ENCODE measurements at places on chromosomes 6 and 20.

DNA sequence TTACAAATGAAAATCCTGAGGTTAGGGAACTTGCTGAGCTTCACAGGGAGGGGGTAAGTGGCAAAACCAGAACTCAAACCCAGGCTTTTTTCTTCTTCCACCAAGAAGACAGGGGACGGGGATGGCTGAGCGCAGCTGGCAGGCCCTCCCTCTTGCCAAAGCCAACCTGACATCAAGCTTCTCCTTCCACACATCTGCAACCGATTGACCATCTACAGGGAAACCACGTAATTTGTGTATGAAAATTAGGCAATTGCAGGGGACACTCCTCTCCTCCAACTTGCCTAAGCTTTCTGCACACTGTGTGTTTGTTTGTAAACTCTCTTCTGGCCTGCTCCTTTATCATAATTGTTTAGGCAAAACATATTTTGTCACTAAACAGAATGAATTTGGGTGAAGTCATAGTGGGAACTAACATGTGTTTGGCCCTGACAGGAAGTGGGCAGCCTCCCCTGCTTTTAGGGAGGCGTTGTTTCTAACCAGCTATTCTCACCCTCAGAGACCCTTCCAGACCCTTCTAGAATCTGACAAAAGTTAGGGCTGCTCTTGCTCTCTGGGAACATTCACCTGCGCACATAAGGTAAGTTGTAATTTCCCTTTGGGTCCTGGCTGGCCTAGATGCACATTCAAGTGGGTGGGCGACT lies 18.9 kb downstream of the ZNF831 start:
- DNase-seq: no peak

- DNase-seq: no peak
These were observed 3.5 kb upstream of the HIVEP1 start for GRCh38 chr6:12008366-12009179.

- no peak for DNase-seq
These were observed 18.4 kb upstream of the PRND start for GRCh38 chr20:4703281-4703676.

GRCh38 chr6:72080260-72080941 lies 194.1 kb downstream of the RIMS1 start:
- DNase-seq: no peak

DNA sequence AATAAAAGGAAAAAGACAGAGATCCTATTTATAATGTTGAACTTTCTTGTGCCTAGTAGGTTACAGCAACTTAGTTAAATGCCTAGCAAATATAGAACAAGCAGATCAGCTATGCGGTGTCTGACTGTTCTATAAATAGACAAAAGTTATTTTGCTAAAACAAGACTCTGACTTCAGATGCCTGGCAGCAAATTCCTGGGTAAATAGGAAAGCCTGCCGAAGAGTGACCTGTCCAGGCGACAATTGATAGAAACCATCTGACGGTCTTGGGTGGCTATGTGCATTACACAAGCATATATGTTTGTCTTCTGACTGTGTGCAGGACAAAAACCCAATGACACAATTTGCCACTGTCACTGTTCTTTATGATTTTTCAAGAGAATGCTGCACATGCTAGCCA lies 38.0 kb upstream of the PDE10A start:
- no peak for DNase-seq

DNA sequence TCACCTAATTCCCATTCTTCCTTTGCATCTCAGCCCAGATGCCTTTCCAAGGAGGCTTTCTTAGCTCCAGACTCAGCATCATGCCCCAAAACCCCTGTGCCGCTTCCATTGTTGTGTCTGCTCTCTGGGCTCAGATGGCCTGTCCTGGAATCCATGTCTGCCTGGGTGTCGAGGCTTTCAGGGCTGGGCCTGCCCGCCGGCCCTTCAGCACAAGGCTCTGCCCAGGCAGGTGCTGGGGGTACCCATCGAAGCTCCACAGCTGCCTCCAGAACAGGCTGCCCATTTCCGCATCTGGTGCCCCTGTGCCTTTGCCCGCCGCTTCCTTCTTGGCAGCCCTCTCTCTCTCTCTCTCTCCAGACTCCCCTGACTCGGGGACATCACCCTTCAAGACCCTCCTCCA lies 1.2 kb downstream of the CPXM1 start:
- no peak for DNase-seq
